ENCODE measurements at places on chromosomes 5 and 9.

GRCh38 chr9:137167277-137167746 is 2.5 kb downstream of the LRRC26 start:
- H3K4me3 ChIP-seq = no peak overlapping the region
- DNase-seq = no peak

DNA sequence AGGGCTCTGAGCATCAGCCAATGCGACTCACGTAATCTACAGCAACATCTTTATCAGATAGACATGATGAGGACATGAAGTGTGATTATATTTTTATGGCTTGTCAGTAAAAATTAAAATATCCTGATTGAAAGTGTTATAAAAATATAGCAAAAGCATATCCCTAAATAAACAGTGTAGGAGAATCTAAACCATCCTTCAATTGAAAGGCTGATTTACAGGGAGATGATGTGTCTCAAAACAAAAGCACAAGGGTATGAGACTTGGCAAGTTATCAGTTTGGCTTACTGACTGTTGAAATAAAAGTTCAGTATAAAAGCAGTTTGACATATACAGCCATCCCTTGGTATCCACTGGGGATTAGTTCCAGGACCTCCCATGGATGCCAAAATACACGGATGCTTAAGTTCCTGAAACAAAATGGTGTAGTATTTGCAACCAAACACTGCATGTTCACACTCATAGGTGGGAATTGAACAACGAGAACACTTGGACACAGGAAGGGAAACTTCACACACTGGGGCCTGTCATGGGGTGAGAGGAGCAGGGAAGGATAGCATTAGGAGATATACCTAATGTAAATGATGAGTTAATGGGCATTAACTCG is 149.9 kb upstream of the MAP1B start:
- H3K4me3 ChIP-seq = no peak overlapping the region
- no peaks in the 10 kb centered on the region for H3K27me3 ChIP-seq
- peaks cover 14% of the 10 kb centered on the region for H3K4me1 ChIP-seq

DNA sequence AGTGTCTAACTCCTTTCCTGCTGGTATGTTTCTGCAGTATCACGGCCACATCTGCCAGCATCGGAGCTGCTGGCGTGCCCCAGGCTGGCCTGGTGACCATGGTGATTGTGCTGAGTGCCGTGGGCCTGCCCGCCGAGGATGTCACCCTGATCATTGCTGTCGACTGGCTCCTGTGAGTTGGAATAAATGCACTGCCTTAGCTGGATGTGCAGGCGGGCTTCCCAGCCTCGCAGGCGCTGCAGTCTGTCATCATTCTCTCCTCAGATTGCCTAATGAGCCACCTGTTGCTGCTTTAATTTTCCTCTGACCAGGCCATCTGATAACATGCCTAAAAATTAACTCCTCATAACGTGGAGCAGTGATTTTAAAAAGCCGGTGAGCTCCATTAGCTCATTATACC is 79.1 kb upstream of the PLPP6 start:
- H3K4me3 ChIP-seq = no peak overlapping the region
- no peak overlapping the region for H3K27ac ChIP-seq
- H3K4me1 ChIP-seq = no peaks in the 10 kb centered on the region
- no peaks in the 10 kb centered on the region for H3K36me3 ChIP-seq

GRCh38 chr5:133155326-133155969 is 103.6 kb downstream of the HSPA4 start:
- no peaks in the 10 kb centered on the region for H3K36me3 ChIP-seq
- H3K27ac ChIP-seq = no peak overlapping the region
- H3K4me1 ChIP-seq = no peaks in the 10 kb centered on the region

DNA sequence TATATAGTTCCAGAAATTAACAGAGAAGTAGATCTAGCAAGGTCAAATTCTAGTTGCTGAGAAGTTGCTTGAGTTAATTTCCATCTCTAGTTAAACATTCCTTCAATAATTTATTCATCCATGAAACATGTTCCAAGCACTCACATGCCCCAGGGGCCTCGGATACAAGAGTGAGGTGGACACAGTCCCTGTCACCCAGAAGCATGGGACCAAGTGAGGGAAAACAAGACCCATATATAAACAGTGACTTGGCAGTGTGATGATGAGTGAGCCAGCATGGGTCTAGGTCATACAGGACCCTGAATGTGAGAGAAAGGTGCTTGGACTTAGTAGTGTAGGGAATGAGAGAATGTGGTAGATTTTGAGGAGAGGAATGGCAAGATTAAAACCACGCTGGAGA is 216.9 kb downstream of the TTLL11 start:
- H3K4me1 ChIP-seq = no peaks in the 10 kb centered on the region
- DNase-seq = no peak
- H3K36me3 ChIP-seq = no peaks in the 10 kb centered on the region
- no peak overlapping the region for H3K4me3 ChIP-seq
- H3K27me3 ChIP-seq = peaks cover 2% of the 10 kb centered on the region
- no peak overlapping the region for H3K27ac ChIP-seq

GRCh38 chr9:135885100-135885853 is 22.1 kb downstream of the CAMSAP1 start:
- H3K4me1 ChIP-seq = peaks cover 45% of the 10 kb centered on the region
- no peak overlapping the region for H3K4me3 ChIP-seq
- peaks cover 5% of the 10 kb centered on the region for H3K36me3 ChIP-seq
- peaks cover 11% of the 10 kb centered on the region for H3K27me3 ChIP-seq

DNA sequence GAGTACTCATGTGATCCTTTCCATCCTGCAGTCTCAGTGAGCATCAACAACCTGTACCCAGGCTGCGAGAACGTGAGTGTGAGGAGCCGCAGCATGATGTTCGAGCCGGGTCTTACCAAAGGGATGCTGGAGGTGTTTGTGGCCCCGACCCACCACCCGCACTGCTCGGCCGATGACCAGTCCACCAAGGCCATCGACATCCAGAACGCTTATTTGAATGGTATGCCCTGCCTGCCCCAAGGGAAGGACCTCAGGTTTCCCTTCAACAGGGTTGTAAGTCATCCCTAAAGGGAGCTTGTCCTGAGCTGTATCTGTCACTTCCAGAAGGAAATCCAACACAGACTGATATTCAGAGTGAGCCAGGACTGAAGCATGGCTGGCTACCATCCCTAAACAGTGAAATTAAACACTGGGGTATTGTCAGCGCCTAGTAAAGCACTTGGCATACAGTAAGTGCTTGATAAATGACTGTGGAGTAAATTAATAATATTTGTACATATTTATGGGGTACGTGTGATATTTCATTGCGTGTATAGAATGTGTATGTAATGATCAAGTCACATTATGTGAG is 39.3 kb upstream of the CTSL start:
- H3K36me3 ChIP-seq = no peaks in the 10 kb centered on the region
- H3K27me3 ChIP-seq = peaks cover 8% of the 10 kb centered on the region
- H3K27ac ChIP-seq = no peak overlapping the region
- peaks cover 11% of the 10 kb centered on the region for H3K4me1 ChIP-seq
- no peak for DNase-seq
- H3K4me3 ChIP-seq = no peak overlapping the region
